Natural killer cell treated with Interleukin-12 subunit alpha and Interleukin-12 subunit beta and Interleukin-15 and Interleukin-18, amount 100 ng/mL, for 72 hours (primary cell): ENCODE measurements at places on chromosomes 7 and 10. TPM values are rescaled to one million over a fixed set of nuclear protein-coding genes. Genes with fewer than 3 reads are reported as not detected.

Gene ASB4
- total RNA-seq = not detected

Gene PLXNA4
- total RNA-seq = 0.14 TPM

Gene CUZD1
- total RNA-seq = 1.1 TPM

Gene PRPS1L1
- total RNA-seq = not detected

Gene GRID1
- total RNA-seq = not detected

Gene OR2A5
- total RNA-seq = not detected

Gene ZNF467
- 0.10 TPM for total RNA-seq

Gene SLC26A4
- total RNA-seq = 0.19 TPM

Gene TRPV6
- not detected for total RNA-seq

Gene AOAH
- total RNA-seq = 108 TPM

Gene TMEM225B
- 1.1 TPM for total RNA-seq

DNA sequence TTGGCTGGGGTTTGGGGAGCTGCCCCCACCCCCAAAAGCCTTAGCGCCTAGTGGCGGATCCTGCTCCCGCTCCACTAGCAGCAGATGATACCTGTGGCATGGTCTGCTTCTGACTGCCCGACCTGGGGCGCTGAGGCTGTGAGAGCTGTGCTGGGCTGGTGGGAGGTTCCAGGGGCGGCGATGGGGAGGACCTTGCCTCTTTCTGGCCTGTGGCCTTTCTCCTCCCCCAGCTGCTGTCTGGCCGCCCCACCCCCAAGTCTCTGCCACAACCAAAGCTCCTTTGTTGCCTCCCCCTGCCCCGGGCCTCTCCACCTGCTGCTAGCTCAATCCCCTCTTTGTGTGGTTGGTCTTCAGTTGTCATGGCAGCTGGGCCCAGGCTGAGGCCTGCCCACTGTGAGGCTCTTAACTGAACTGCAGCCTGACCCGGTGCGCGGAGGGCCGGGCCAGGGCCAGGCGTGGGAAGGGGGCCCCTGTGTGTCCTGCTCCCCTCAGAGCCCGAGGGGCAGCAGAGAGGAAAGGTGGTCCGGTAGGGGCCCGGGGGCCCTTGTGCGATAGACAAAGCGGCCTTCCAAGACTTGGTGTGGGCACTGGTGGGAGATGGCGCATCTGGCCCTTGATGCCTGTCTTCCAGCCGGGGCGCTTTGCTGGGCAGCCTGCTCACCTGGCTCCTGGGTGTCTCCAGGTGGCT, 4.7 kb downstream of the ZNF775 start:
- DNase-seq = peak; percentile 61
- H3K4me3 ChIP-seq = no peak overlapping the region
- no peaks in the 10 kb centered on the region for H3K27me3 ChIP-seq
- no peak overlapping the region for H3K27ac ChIP-seq
- H3K4me1 ChIP-seq = peaks cover 10% of the 10 kb centered on the region

DNA sequence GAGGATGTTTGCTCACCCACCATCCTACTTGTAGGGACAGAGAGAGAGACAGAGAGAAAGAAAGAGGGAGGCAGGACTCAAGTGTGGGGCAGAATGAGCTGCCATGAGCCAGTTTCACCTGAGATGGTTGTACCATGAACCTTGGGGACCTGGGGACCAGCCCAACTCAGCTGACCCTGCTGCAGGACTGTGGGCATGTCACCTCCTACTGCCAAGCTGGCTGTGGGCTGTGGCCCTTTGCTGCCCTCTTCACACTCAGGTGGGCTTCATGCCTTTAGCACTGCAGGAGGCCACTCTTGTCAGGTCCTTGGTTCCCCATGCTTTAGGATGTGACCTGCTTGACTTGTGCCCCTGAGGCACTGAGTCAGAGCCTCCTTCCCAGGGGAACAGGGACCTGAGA, 108.2 kb upstream of the PCBD1 start:
- H3K27ac ChIP-seq = no peak overlapping the region
- H3K27me3 ChIP-seq = peaks cover 20% of the 10 kb centered on the region
- no peak overlapping the region for H3K4me3 ChIP-seq
- H3K36me3 ChIP-seq = no peaks in the 10 kb centered on the region
- H3K4me1 ChIP-seq = no peaks in the 10 kb centered on the region

DNA sequence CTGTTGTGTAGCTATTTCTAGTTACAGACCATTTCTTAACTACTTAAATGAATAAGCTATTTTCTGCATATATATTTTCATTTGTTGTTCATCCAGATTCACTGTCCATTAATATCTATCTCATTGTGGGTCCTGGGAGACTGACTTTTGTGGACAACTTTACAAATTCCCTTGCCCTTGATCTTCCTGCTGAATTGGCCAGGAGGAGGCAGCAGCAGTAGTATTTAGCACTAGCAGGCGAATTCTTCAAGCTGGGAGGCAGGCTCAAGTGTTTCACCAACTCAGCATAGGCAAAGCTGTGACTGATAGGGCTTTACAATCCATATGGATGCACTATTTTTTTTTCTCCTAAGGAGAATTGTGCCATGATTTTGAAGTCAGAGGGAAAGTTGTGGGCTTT, 461.0 kb upstream of the NRG3 start:
- H3K4me1 ChIP-seq = no peaks in the 10 kb centered on the region
- DNase-seq = no peak
- H3K27ac ChIP-seq = no peak overlapping the region
- H3K36me3 ChIP-seq = no peaks in the 10 kb centered on the region
- H3K4me3 ChIP-seq = no peak overlapping the region

DNA sequence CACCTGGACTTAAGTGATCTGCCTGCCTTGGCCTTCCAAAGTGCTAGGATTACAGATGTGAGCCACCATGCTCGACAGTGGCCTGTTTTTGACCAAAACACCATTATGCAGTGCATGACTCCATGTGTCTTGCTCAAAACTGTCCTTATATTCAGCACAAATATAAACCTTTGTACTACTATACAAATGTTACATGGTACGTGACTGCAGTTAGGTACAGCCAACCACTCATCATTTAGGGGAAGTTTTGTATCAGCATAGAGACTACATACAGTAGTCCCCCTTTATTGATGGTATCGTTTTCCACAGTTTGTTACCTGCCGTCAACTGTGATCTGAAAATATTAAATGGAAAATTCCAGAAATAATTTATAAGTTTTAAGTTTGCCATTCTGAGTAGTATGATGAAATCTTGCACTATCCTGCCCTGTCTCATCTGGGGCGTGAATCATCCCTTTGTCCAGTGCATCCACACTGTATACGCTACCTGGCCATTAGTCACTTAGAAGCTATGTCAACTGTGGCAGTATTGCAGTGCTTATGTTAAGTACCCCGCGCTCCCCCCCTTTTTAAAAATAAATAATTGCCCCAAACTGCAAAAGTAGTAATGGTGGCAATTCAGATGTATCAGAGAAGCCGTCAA, 23.3 kb upstream of the ZNF282 start:
- peaks cover 13% of the 10 kb centered on the region for H3K36me3 ChIP-seq
- H3K4me1 ChIP-seq = peaks cover 4% of the 10 kb centered on the region
- no peak overlapping the region for H3K4me3 ChIP-seq
- no peak for DNase-seq
- peak overlapping the region; percentile 84 for H3K27ac ChIP-seq
- no peaks in the 10 kb centered on the region for H3K27me3 ChIP-seq

DNA sequence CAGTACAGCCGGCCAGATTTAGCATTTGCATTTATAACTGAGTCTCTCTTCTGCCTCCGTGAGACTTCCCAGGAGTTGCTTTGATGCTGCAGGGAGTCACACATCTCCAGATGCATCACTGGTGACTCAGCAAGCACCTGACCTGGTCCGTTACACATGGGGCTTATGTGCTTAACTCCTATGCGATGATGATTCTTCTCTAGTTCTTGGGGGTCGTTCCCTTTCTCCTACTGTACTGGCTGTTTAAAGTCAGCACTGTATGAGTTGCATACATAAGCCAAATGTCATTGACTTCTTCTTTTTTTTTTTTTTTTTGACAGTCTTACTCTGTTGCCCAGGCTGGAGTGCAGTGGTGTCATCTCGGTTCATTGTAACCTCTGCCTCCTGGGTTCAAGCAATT, 13.0 kb upstream of the AKR1E2 start:
- H3K4me3 ChIP-seq = no peak overlapping the region
- H3K27me3 ChIP-seq = peaks cover 19% of the 10 kb centered on the region
- H3K4me1 ChIP-seq = no peaks in the 10 kb centered on the region
- DNase-seq = no peak

- H3K27me3 ChIP-seq = peaks cover 13% of the 10 kb centered on the region
- H3K36me3 ChIP-seq = no peaks in the 10 kb centered on the region
- peak overlapping the region; percentile 50 for H3K27ac ChIP-seq
- H3K4me3 ChIP-seq = peak overlapping the region; percentile 96
Observed at GRCh38 chr10:58335306-58336005, 650 bp downstream of the UBE2D1 start.

GRCh38 chr7:4724648-4725013, 42.5 kb downstream of the FOXK1 start:
- no peaks in the 10 kb centered on the region for H3K27me3 ChIP-seq
- DNase-seq = no peak
- peak overlapping the region; percentile 92 for H3K27ac ChIP-seq
- no peaks in the 10 kb centered on the region for H3K36me3 ChIP-seq
- peak overlapping the region; percentile 89 for H3K4me3 ChIP-seq
- peaks cover 17% of the 10 kb centered on the region for H3K4me1 ChIP-seq

GRCh38 chr10:99457813-99458212, 27.4 kb upstream of the GOT1 start:
- H3K36me3 ChIP-seq = no peaks in the 10 kb centered on the region
- no peaks in the 10 kb centered on the region for H3K4me1 ChIP-seq
- H3K4me3 ChIP-seq = no peak overlapping the region
- peaks cover 42% of the 10 kb centered on the region for H3K27me3 ChIP-seq
- H3K27ac ChIP-seq = no peak overlapping the region

DNA sequence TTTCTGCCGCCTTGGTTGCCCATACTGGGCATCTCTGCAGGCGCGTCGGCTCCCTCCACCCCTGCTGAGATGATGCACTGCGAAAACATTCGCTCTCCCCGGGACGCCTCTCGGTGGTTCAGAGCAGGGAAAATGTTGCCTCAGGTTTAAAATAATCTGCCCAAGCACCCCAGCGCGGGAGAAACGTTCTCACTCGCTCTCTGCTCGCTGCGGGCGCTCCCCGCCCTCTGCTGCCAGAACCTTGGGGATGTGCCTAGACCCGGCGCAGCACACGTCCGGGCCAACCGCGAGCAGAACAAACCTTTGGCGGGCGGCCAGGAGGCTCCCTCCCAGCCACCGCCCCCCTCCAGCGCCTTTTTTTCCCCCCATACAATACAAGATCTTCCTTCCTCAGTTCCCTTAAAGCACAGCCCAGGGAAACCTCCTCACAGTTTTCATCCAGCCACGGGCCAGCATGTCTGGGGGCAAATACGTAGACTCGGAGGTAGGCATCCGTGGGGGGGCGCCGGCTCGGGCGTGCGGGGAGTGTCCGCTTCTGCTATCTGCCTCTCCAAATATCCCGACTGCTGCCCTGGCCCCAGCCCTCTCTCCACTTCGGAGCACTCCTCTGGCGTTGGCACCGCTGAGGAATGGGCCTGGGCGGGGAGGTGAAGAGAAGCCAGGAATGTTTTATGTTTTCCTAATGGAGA, at the start of gene CAV1:
TSS of gene CAV1 (plus strand) at position 428 of the 689 bp plus-strand sequence. CDS start at position 455, 27 bp downstream.
- peaks cover 18% of the 10 kb centered on the region for H3K4me1 ChIP-seq
- no peak within 1 kb of the TSS for H3K27ac ChIP-seq
- no peak for DNase-seq
- H3K36me3 ChIP-seq = peaks cover 5% of the 10 kb centered on the region

DNA sequence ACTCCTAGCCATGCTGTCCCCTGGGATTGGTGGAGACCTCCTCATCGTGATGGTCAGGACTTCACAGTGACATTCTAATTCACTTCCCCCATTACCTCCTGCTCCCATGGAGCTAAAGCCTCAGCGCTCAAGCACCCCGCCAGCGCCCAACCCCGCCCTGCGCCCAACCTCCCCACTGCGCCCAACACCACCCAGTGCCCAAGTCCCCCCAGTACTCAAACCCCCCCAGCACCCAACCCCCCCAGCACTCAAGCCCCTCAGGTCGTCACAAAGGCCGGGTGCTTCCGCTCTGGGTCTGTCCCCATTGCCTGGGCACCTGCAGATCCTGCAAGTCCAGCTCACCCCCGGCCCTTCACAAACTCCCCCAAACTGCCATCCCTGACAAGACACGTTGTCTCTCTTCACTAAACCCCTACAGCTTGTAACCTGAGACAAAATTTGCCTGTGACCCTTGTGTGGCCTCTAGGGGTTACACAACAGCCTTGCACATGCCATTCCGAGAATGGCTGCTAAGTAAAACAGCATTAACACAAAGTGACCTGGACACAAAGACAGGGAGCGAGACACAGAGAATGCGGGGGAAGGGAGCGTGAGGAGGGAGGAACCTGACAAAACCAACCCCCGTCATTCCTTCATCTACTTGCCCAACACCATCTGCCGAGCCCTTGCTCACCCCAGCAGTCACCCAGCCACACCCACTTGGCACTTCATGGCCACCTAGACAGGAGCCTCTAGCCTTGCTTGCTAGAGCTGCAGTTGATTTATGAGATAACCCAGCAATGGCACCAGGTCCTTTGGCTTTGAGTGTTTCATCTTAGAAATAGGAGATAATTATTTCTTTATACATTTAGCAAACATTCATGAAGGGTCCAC, 107.8 kb downstream of the ADARB2 start:
- H3K27me3 ChIP-seq = no peaks in the 10 kb centered on the region
- H3K27ac ChIP-seq = no peak overlapping the region
- H3K4me3 ChIP-seq = no peak overlapping the region
- no peaks in the 10 kb centered on the region for H3K36me3 ChIP-seq
- H3K4me1 ChIP-seq = no peaks in the 10 kb centered on the region

DNA sequence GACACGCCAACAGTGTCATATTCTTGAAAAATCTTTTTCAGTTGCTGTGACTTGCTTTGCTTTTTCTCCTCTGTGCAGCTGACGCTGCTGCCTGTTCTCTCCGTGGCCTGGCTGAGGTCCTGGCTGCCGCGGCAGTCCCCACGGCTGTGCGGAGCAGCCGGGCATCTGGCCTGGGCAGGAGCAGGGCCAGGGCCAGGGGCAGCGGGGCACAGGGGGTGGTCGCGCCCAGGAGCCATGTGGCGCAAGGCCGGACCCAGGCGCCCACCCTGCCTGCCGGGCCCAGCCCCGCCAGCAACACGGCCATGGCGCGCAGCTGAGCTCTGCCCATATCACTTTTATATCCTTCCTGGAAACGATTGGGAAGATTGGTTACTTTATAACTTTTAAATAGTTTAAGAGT, 109.4 kb upstream of the ACBD5 start:
- H3K4me1 ChIP-seq = peaks cover 30% of the 10 kb centered on the region

DNA sequence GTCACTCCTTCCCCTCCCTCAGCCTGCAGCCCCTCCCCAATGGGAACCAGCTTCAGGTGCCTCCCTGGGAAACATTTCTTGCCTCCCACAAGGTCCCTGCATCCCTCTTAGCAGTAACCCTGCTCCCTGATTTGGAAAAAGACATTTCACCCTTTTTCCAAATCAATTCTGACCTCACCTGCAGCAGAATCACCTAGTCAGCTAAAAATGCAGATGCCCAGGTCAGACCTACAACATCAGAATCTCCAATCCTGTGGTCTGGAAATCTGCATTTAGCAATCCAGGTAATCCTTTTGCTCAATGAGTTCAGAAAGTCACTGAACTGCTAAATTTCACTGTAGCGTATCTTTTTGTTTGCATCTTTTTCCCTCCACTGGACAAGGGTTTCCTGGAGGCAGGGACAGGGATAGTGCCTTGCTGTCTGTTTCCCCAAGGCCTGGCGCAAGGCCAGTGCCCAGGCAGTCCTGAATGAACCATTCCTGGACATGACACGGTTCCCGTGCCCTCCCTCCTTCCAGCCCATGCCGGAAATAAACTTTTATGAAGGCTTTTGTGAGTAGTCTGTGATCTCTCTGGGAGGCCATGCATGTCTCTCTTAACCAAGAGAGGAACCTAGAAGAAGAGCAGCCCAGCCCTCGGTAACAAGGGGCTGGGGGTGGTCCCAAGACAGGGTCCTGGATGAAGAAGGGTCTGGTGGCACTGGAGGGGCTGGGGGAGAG, 44.0 kb downstream of the COL13A1 start:
- peaks cover 5% of the 10 kb centered on the region for H3K27me3 ChIP-seq
- no peaks in the 10 kb centered on the region for H3K36me3 ChIP-seq
- H3K4me3 ChIP-seq = no peak overlapping the region
- H3K27ac ChIP-seq = no peak overlapping the region
